ENCODE measurements at places on chromosomes 7 and 10.
A peak's percentile ranks its signal among the peaks of the same experiment; 100 is the strongest.

DNA sequence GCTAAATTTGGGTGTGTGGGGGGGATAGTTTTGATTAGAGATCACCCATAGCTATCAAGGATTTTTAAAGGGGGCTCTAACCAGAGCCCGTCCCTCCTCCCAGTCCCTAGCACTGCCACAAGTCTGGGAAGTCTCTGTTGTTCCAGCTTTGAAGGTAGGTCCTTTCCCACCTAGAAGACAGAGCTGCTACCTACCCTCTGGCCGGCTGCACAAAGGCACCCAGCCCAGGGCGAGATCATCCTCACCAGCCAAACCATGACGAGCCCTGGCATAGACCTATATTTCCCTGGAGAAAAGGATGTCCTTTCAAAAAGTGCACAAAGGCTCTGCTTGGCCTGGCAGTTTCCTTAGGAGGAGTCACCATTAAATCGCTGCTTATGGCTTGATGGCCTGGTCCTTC lies 147.8 kb downstream of the CYP26A1 start:
- no peak for DNase-seq

- no peak for DNase-seq
Observed at GRCh38 chr10:9097991-9098306, 1043.5 kb downstream of the GATA3 start.

DNA sequence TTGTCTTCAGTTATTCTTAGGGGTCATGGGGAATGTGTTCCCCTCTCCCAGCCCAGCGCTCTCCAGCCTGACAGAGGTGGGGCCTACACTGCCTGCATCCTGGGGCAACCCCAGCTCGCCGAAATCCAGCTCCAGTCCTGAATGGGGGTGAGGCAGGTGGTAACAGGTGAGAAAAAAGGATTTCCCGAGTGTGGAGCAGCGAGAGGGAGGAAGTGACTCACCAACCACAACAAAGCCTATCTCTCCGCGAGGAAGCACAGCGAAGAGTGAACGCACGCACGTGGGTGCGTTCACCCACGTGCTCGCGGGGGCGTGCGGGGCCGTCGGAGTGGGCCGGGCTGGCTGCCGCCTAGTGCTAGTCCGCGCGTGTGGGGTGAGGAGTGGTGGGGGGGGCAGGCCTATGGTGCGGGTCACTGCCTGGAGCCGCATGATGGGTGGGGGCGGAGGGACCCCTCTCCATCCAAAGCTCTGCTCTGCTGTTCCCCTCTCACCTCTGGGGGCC lies 855 bp upstream of the PALD1 start:
- DNase-seq: peak; percentile 93

DNA sequence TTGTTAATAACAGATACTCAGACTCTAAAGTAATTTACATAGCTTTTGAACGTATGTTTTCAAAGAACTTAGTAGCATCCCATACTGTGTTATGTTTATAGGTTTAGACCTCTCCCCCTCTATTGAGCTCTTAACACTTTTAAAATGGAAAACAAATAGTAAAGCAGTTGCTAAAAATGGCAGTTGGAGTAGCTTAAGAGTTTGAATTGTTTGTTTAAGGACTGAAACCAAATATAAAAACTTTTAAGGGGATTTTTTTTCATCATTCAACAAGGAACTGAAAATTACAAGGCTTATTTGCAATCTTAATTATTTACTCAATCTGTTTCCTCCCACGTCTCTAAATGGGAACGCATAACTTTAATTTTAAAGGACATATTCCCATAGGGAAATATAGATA lies 1.6 kb upstream of the SPAG6 start:
- no peak for DNase-seq

- no peak for DNase-seq
Observed at GRCh38 chr10:32877915-32878314, 80.1 kb downstream of the ITGB1 start.

DNA sequence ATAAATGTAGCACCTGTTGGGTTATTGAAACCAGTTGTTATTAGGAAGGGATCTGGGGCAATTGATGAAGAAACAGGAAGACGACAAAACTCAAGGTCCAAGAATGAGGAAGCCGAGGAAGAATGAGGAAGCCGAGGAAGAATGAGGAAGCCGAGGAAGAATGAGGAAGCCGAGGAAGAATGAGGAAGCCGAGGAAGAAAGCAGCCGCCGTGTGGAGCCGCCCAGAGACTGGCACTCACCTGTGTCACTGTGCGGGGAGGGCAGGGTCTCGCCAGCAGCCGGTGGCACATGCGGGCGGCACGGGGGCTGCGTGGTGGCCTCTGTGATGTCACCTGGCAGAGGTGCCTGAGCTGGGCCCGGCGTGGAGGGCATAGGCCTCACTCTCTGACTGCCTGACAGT lies 71.1 kb upstream of the CFAP46 start:
- DNase-seq: no peak

DNA sequence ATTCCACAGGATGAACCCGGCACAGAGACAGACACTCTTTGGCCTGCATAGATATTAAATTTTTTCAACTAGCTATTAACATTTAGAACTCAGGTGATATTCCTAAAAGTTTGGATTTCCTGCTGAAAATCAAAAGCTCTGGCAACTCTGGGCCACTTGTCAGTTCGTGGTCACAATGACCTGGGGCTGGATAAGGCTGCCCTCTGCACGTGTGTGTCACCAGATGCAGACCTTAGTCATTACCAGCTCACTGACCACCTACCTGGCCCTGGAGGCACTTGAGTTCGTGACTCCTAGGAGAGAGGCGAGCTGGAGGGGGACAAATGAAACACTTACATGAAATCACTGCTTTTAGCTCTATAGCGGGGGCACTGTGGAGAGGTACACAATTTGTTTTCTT lies 126.5 kb downstream of the HIPK2 start:
- no peak for DNase-seq

GRCh38 chr10:54614072-54614471 lies 187.0 kb downstream of the PCDH15 start:
- no peak for DNase-seq

DNA sequence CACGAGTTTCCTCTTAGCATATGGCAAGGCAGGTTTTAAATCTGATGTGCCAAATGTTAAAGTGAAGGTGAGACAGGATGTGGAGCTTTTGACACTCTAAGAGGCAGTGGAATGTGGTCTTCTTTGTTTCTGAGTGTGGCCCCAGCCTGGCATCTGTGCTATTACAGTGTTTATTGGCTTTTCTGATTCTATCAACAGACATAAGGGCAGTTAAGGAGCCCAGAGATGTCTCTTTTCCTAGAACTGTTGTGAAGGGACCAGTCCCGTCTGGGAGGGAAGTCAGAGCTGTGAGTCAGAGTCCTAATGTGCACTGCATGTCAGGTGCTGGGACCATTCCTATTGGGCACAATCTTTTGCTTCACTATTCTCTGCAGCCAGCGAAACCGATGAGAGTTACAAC lies 32.5 kb downstream of the TRUB1 start:
- peak; percentile 59 for DNase-seq

GRCh38 chr10:26437637-26438461 lies at the start of gene APBB1IP:
Gene APBB1IP, plus strand, starts transcription at chr10:26438341. Its CDS starts 53,986 bp downstream, at chr10:26492327.
- peak; percentile 87 for DNase-seq

GRCh38 chr10:33722067-33722466 lies 387.6 kb upstream of the NRP1 start:
- DNase-seq: no peak

- DNase-seq: no peak
Observed at GRCh38 chr7:91949221-91950009, 8.8 kb downstream of the AKAP9 start.

- no peak for DNase-seq
Observed at GRCh38 chr7:74290981-74291441, 1.8 kb downstream of the CLIP2 start.
